AG04450 (cell line): ENCODE measurements at places on chromosomes 16 and 17.

GRCh38 chr16:66471716-66472393 lies 44.8 kb downstream of the BEAN1 start:
- DNase-seq, result no peak

GRCh38 chr16:608019-608418 lies 18.2 kb downstream of the RAB40C start:
- no peak for DNase-seq

DNA sequence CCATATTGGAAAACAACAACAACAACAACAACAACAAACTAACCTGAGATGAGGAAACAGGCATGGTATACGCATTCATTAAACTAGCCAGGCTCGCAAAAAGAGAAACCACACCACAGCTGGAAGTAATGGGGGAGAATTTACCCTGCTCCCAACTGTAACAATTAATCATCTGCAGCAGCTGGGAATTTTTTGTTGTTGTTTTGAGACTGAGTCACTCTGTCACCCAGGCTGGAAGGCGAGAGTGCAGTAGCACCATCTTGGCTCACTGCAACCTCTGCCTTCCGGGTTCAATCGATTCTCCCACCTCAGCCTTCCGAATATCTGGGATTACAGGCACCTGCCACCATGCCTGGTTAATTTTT lies 16.3 kb downstream of the PRPSAP1 start:
- DNase-seq, result no peak

GRCh38 chr17:43026595-43026994 lies 1.6 kb downstream of the RND2 start:
- no peak for DNase-seq

DNA sequence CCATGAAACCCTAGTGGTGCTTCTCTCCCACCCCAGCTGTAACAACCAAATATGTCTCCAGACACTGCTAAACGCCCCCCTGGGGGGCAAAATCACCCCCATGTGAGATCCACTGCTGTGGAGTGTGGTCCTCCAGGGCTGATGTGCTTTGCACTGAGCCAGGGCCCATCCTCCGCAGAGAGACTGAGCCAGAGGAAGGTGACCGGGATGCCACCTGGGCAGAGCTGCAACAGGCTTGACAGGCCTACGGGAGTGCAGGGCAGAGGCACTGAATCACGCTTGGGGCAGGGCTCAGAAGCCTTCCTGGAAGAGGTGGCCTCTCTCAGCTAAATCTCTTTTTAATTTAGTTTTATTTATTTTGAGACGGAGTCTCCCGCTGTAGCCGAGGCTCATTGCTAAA lies 4.4 kb downstream of the GJD3 start:
- no peak for DNase-seq

- peak; percentile 49 for DNase-seq
Observed at GRCh38 chr16:69179328-69180010, 7.5 kb upstream of the SNTB2 start.

DNA sequence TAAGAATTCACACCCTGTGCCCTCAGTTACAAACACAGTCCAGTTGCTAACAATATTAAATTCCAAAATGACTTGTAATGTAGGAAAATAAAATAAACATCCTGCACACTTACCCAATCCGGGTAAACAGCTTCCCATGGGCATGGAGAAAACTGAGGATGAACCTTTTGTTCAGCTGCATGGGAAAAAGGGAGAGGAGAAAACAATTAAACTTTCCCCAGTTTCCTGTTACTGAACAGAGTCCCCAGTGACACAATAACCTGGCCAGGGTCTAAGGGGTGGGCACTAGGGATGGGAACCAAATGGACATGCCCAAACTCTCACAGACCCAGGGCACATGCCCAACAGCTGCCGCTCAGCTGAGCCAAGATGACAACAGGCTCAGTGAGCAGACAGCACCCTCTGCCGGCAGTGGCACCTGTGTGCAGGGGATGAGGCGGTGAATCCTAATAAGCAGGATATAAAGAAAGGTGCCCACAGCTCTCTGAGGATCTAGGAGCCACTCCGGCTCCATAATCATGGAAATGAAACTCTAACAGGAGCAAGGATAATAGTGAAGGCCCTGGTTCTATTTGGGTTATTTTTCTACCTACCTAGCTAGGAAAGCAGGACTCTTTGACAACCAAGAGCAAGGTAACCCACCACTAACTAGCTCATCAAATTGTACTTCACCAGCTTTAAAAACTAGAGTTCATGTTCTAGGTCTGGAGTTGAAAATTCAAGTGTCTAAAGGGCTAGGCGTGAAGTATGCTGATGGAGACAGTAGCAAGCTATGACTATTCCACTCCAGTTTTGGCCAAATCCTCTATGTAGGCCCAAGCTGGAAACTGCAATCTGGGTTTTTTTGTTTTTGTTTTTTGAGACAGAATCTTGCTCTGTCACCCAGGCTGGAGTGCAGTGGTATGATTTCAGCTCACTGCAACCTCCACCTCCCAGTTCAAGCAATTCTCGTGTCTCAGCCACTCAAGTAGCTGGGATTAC lies 58.8 kb downstream of the SMG6 start:
- peak; percentile 77 for DNase-seq

GRCh38 chr16:26344240-26344776 lies 652.5 kb downstream of the HS3ST4 start:
- no peak for DNase-seq

- no peak for DNase-seq
Observed at GRCh38 chr16:80846680-80847079, 42.3 kb upstream of the CDYL2 start.

DNA sequence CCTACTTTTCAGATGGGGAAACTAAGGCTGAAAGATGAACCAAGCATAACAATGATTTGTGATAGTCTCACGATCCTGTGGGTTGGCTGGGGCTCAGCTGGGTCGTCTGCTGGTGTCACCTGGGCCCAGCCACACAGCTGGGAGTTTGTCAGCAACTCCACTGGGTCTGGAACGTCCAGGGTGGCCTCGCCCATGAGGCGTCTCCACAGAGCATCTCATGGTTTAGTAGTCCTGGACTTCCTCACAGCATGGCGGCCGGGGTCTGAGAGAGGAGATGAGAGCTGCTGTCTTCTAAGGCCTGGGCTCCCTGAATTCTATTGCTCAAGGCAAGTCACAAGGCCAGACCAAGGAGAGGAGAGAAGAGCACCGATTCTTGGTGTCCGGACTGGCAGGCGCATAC lies 24.1 kb upstream of the WFDC1 start:
- no peak for DNase-seq

- DNase-seq, result no peak
Observed at GRCh38 chr16:55948230-55948629, 73.1 kb upstream of the CES5A start.

- DNase-seq, result no peak
Observed at GRCh38 chr17:74582633-74583032, 9.4 kb downstream of the CD300LD start.

DNA sequence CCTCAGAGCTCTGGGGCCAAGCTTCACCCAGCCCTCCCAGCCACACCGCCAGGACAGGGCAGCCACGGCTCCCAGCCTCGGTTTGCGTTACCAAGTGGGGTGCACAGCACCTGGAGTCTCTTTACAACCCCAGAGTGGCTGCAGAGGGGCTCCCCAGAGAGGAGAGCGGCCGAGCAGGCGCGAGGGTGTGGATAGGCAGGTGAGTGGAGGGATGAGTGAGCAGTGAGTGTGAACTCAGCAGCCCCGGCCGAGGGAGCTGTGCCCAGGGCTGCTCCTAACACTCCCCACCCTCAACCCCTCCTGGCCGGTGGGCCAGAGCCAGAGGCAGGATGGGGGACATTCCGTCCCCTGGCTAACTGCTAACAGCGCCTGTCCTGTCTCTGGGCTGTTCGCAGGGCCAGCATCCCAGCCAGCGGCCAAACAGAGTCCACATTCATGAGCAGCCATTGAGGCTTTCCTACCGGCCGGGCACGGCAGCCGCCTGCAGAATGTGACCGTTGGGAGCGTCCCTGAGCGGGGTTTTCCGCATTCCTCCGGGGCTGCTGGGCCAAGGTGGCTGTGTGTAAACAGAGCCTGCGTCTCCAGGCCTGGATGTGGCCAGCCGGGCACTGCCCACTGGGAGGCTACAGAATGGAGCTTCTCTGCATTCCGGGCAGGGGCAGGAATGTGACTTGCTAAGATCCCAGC lies 5.3 kb downstream of the ZNF469 start:
- DNase-seq, result no peak

DNA sequence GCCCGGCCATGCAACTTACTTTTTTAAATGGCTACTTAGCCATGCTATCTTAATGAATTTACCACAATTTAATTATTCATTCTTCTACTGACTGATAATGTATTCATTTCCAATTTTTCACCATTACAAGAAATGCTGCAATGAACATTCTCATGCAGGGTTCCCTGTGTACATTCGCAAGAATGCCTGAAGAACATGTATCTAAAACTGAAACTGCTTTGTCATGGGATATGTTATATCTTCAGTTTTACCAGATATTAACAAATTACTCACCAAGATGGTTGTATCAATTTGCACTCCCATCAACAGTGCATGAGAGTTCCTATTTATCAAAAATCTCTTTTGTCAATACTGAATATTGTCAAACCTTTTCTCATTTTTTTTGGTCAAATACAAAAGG lies 100.8 kb downstream of the SLC39A11 start:
- no peak for DNase-seq

DNA sequence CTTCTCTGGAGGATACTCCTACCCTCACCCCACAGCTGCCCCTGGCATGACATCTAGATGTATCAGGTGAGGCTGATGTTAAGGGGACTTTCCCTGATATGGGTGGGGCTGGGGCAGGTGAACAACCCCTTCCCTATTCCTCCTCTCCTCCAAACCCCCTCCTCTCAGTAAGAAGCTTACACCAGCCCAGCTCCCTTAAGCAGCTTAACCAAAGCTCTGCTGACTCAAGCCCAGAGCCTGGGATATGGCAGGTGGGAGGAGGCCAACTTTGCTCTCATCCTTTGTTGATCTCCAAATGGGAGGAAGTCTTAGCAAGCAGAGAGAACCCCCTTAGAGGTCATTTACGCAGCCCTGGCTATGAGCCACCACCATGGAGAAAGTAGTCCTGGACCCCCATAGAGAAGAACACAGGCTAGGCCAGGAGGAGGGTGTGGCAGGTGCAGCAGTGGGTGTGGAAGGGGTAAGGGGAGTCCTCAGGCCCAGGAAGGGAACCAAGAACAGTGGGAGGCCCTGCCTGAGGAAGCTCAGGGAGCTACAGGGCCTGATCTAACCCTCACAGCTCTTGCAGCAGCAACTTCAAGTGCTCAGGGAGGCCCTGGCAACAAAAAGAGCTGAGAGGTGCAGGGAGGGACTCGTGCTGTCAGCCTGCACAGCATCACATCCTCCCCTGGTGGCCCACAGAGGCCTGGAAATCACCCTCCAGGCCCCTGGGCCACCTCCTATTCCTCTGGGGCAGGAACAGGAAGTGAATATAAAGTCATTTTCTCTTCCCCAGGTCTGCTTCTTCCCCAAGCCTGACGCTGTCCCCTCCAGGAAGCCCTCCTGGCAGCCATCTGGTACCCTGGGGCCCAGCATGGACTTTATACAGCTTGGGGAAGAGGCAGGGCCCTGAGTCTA lies 2.9 kb downstream of the UNC119 start:
- DNase-seq, result no peak

- no peak for DNase-seq
Observed at GRCh38 chr16:81599034-81599744, 154.6 kb downstream of the CMIP start.

DNA sequence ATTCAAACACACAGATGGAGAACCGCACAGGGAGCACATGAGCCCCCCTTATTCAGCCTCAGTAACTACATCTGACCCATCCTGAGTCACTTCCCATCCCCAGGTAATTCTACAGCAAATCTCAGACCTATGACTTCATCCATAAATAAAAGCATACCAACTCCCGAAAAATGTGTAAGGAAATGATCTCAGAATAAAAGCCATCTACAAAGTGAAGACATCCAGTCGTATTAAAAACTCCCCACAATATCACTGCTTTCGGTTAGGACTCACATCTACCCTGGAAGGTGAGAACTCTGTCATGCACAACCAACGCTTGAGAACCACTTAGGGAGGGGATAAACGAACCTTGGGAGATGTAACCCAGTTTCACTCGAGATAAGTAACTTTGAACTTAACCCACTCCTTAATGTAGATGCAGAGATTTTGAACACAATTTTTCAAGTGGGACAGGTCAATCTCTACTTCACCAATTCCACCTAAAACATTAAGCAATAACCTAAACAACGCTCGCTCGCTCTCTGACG lies 1.3 kb downstream of the USP36 start:
- DNase-seq, result no peak

DNA sequence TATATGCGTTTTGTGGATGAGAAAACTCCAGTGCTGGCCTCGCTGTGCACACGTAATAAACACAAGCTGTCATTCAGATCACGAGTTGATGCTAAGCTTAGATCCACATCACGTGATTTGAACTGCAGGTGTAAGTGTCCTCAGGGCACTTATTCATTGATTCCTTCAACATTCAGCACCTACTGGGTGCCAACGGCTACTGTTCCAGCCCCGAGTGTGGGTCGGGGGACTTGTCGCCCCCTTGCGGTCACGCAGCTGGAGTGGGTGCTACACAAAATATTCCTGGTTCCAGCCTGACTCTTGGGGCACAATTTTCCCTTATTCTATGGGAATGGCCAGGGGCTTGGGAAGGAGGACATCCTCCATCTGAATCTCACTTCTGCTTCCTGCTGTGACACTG lies 29.9 kb upstream of the GINS2 start:
- DNase-seq, result no peak

- no peak for DNase-seq
Observed at GRCh38 chr16:62190426-62190825, 154.2 kb upstream of the CDH8 start.

GRCh38 chr16:89020925-89021595 lies 44.1 kb upstream of the CBFA2T3 start:
- no peak for DNase-seq

GRCh38 chr17:80498242-80498919 lies 22.0 kb upstream of the NPTX1 start:
- DNase-seq, result no peak

GRCh38 chr16:48997081-48997615 lies 284.5 kb downstream of the CBLN1 start:
- no peak for DNase-seq

- DNase-seq, result no peak
Observed at GRCh38 chr16:12690024-12690423, 113.7 kb downstream of the CPPED1 start.

- no peak for DNase-seq
Observed at GRCh38 chr17:57158795-57159194, 73.7 kb downstream of the AKAP1 start.

GRCh38 chr17:21036361-21036881 lies 6.4 kb downstream of the USP22 start:
- DNase-seq, result no peak

GRCh38 chr17:9024497-9024896 lies 3.2 kb downstream of the NTN1 start:
- no peak for DNase-seq

- no peak for DNase-seq
Observed at GRCh38 chr17:17691468-17692263, 10.4 kb downstream of the RAI1 start.

DNA sequence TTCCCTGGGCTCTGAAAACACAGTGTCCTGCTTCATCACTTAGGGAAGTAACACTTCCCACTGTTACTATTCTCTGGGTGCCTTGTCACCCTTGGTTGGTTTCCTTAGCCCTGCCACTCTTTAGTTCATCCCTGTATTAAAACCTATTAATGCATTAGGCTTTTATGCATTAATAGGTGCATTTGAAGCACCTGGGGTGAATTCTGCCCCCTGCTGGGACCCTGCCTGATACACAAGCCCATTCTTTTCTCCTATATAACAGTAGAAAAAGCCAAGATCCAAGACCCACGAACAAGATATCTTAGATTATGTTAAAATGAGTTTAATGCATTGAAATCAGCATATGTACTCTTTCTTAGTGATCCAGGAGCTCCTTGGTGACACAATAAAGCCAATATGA lies 235.7 kb downstream of the PMP22 start:
- DNase-seq, result no peak

GRCh38 chr17:37068266-37068665 lies 119.5 kb downstream of the AATF start:
- peak; percentile 11 for DNase-seq
